Stimulated activated CD8-positive, alpha-beta memory T cell treated with anti-CD3 and anti-CD28 coated beads, Interleukin-12 subunit alpha, Interleukin-12 subunit beta, amount 100 ng/mL, for 4 hours (primary cell): ENCODE measurements at places on chromosomes 7 and 10.

GRCh38 chr10:6002809-6003510, 25.6 kb upstream of the IL15RA start:
- no peak for DNase-seq

DNA sequence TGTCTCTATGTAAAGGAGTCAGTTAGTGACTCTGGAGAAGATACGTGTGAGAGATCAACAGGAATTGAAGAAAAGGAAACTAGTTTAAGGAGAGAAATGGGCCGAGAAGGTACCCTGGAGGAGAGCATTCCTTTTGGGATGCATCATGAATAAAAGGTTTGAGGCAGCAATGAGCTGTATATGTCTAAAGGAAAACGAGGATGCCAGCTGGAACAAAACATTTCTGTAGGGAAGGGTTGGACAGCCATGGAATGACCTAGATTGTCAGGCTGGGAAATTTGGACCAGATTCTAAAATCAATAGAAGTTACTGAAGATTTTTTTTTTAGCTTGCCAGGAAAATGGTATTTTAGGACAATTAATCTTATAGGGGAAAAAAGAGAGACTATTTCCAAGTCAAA, 17.2 kb upstream of the MPP7 start:
- no peak for DNase-seq

DNA sequence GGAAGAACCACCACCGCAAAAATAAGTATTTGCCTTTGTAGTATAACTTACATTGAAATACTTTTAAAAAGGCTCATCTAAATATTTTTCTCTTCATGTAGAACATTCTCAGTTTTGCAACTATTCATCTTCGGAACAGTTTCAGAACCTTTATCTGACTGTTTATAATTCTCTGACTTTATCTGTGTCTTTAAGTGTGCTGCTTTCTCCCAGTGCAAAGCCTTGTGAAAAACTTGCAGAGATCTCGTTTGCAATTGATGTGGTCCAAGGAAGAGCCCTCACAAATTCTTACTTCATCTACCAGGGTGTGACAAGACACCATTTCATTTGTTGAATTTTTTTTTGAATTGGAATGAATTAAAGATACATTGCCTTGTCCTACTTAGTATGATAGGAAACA, 186.4 kb downstream of the DKK1 start:
- DNase-seq = no peak

- no peak for DNase-seq
Observed at GRCh38 chr7:23022258-23022769, 8.4 kb upstream of the HYCC1 start.

DNA sequence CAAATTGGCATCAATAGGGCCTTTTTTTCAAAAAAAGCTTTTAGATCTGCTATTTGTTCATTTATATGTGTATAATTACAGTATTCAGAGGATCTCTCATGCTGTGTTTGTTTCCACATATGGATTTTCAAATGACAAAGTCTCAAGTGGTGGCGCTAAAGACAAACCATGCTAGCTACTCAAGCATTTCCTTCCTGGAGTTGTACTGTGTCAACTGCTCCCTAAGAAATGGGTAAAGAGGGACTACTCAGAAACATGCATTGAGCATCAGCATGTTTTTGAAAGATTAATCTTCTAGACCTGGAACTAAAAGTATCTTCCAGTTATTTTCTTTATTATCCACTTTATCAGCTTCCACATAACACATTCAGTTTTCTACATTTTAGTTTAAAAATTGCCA, 12.7 kb downstream of the CNTNAP2 start:
- no peak for DNase-seq

GRCh38 chr10:31927565-31927883, 1.1 kb downstream of the ARHGAP12 start:
- no peak for DNase-seq

- DNase-seq = no peak
Observed at GRCh38 chr10:48511875-48512231, 93.0 kb downstream of the ARHGAP22 start.

- DNase-seq = no peak
Observed at GRCh38 chr7:84162125-84162524, 32.5 kb downstream of the SEMA3A start.

GRCh38 chr10:103612462-103613365, 119.2 kb downstream of the NEURL1 start:
- no peak for DNase-seq

GRCh38 chr10:34098821-34099567, 716.1 kb downstream of the PARD3 start:
- no peak for DNase-seq

DNA sequence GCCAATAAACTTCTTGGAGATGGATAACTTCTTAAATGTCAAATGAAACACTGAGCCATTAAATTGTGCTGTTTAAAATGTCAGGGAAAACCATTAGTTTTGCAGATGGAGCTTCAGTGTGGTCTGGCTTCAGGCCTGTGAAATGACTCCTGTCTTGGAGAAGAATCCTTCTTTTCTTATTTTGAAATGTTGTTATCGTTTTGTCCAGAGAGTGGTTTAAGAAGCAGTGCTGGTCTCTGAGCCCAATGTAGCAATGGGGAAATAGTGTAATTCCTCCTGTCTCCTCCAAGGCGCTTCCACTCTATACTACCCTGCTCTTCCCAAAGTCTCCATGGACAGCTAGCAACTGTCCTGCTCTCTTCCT, 177.6 kb downstream of the REEP3 start:
- no peak for DNase-seq

GRCh38 chr7:18004372-18004771, 23.3 kb downstream of the PRPS1L1 start:
- DNase-seq = no peak

DNA sequence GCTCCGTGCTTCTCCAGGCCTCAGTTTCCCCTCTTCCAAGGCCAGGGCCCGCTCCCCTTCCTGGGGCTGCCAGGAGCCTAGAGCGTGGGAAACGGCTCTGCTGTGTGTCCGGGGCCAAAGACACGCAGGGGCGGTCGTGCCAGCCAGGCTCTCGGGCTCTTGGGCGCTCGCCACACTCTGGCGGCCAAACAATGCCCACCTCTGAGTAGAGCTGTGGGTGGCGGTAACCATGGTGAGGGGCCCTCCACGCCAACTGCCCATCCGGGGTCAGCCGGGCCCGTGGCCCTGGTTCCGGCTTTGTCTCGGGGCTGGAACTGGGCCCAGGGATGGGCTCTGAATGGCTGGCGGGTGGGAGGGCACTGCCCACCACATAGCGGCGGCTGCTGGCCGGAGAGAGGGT, 16.0 kb downstream of the GRIFIN start:
- DNase-seq = no peak

DNA sequence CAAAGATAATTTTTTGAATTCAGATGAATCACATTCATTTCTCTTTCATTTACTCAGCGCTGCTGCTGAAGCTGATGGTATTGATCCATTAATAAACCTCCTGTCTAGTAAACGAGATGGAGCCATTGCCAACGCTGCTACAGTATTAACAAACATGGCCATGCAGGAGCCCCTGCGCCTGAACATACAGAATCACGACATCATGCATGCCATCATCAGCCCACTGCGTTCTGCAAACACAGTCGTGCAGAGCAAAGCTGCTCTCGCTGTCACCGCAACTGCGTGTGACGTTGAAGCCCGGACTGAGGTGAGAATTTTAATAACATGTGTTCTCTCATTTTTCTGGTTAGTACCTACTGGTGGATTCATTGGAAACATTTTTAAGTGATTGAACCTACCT, 70.2 kb downstream of the ARMC3 start:
- DNase-seq = no peak

- DNase-seq = no peak
Observed at GRCh38 chr10:109974504-109975191, 33.1 kb upstream of the ADD3 start.

GRCh38 chr10:128914681-128915080, 552.4 kb upstream of the MGMT start:
- DNase-seq = no peak

DNA sequence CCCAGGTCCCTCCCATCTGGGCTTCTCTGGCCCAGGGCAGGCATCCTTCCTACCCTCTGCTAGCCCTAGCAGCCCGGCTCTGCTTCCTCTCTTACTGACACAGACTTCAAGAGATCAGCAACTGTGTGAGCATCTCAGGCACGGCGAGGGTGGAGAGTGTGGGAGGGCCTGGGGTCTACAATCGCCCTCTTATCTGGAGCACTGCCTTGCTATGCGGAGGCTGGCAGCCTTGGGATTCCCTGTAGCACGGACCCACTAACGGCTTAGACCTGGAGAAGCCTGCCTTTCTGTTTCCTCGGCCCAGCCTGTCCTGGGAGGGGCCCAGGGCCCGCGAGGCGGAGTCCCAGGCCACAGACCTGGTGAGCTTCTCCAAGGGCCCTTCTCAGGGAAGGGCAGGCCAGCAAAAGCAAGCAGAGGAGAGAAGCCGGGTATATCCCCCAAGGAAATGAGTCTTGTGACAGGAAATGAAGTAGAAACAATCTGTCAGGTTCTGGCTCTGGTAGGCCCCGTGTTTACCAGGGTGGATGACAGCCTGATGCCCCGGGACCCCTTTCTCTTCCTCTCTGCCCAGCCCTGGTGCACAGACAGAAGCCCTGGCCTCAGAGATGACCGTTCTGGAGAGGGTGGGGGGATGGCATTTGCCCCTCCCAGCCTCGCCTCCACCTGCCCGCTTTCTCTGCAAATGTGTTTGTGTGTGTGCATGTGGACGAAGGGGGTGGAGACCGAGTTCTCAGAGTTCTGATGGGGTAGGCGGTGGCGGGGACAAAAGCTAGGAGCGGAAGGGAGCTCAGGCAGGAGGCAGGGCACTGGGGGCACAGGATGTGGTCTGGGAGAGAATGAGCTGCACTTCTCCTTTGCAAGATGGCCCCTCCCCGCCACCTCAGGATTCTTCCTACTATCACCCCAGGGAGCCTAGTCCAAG, 2.5 kb downstream of the LRCH4 start:
- DNase-seq = no peak

DNA sequence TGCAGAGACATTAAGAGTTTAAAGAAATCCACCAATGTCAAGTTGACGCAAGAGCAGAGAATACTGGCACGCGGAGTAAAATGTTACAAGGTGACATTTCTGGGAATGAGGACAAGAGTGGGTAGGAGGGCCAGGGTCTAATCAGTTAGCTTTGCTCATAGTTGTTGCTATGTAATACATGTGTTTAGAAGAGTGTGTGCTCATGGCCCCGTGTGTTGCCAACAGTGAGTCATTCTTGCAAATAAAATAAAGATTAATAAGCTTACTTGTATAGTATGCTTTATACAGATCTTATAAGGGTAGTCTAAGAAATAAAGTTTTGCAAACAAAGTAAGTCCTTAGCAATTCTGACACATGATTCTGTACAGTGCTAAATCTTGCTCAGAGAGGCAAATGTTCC, 64.5 kb downstream of the DNMBP start:
- no peak for DNase-seq

GRCh38 chr7:75719626-75720025, 19.1 kb downstream of the HIP1 start:
- DNase-seq = no peak

DNA sequence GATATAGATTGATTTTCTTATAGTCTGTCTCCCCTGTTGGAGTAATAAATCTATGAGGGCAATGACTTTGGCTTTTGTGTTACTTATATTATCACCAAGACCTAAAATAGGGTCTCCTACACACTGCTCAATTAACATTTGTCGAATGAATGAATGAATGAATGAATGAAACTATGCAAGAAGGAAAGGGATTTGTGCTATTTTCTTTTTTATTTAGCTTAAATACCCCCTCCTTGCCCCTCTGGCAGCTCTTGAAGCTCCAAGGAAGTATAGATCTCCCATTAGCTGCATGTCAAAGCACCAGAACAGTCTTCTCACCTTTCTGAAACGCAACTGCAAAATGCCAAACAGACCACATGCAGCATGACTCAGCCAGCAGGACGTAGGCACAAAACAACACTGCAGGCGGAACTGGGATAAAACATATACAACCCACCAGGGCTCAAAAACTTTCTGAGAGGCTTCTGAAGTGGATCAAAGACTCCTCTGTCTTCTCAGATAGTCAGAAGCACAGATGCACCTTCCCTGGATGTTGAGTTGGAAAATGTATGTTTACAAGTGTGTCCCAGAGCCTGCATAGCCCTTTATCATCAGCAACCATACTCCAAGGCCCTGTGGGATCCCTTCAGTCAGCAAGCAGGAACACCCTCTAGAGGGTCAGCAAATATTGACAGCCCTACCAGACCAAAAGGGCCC, 187.8 kb downstream of the NPSR1 start:
- DNase-seq = no peak

- DNase-seq = no peak
Observed at GRCh38 chr7:138755331-138755747, 42.5 kb upstream of the TMEM213 start.

GRCh38 chr7:154917808-154918160, 85.1 kb downstream of the PAXIP1 start:
- no peak for DNase-seq

DNA sequence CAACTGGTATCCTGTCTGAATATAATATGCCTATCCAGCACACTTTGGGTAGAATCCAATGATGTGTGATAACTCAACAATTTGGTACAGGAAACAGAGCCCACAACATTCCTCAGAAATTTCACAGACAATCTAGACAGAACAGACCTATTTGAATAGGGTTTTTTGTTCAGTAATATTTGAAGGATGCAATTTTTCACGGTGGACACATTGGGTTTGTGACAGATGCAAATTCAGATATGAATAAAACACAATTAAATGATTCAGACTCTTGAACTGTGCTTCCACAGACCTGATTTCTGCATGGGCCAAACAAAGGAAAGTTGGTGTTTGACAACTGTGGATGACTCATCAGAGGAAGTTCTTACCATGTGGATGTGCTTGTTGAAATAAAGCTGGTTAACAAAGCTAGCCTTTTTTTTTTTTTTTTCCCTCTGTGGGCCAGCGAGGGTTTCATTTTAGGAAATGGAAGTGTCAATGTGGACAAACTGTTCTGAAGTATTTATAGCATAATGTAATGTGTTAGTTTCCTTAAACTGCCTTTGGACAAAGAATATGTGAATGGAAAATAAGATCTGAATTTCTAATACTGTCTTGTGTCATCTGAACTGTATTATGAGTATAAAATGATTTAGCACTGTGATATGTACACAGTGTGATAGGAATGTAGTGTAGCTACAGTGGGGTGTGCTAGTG, 43.2 kb upstream of the FAM133B start:
- no peak for DNase-seq

- no peak for DNase-seq
Observed at GRCh38 chr10:99964791-99965190, 45.0 kb downstream of the DNMBP start.
